COLO829 (cell line): ENCODE measurements at places on chromosomes 7 and 10.

DNA sequence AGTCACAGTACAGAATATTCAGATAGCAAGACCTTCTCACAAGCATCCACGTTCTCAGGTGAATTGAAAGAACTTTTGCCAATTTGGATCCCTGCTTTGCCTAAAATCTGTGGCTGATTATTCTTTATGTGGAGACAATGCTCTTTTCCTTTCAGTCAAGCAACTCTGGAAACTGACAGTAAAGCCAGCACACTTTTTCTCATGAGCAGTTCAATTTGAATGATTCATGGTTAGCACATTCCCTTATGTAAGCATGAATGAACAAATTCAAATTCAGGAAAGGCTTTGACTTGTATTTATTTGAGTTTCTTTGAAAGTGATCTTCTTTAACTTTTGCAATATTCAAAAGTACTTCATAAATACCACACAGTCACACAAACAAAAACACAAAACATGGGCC is 57.6 kb downstream of the MEOX2 start:
- no peak for DNase-seq

GRCh38 chr10:85650791-85651496 is 715.7 kb downstream of the GRID1 start:
- no peak for DNase-seq

GRCh38 chr10:17479015-17479615 is 24.7 kb upstream of the ST8SIA6 start:
- no peak for DNase-seq

- no peak for DNase-seq
Observed at GRCh38 chr10:7075110-7075509, 335.7 kb downstream of the SFMBT2 start.

- no peak for DNase-seq
Observed at GRCh38 chr10:54914049-54914448, 113.0 kb upstream of the PCDH15 start.

DNA sequence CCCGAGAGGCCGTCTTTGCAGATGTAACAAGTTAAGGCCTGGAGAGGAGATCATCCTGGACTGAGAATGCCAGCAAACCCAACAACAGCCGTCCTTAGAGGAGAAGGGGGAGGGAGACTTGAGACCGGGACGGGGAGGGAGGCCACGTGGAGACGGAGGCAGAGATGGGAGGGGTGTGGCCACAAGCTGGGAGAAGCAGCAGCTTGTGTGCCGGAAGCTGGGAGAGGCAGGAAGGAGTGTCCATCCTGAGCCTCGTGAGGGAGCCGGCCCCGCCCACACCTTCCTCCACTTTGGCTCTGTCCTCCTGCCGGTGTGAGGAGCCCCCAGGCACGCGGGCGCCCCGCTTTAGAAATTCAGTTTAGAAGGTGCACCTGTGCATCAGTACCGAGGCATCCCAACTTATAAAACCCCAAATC is 95.7 kb downstream of the DNAJB6 start:
- DNase-seq, result peak; percentile 74

GRCh38 chr7:90582164-90582563 is 14.0 kb upstream of the CDK14 start:
- DNase-seq, result no peak

DNA sequence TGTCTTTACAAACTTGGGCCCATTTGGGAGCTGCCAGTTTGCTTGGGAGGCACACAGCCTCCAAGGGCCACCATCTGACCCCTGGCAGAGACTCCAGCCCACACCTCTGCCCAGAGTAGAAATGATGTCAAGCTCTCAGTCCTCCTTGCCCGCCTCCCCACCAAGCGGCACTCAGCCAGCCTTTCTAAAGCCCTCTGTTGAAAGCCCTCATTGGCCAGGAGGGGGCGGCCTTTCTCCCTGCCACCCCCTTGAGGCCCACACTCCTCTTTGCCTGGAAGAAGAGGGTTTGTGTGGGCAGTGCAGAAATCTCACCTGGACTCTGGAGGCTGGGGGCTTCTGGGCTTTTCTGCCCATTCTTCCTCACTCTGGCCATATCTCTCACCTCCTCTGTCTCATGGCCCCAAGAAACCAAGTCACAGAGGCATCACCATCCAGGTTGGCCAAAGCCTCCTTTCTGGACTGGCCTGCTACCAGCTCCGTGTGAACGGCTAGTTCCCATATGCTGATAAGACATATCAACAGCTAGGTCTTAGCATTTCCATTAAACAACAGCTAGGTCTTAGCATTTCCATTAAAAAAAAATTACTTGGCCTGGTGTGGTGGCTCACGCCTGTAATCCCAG is 36.1 kb downstream of the UBTD1 start:
- no peak for DNase-seq

- no peak for DNase-seq
Observed at GRCh38 chr10:5479481-5480161, 19.7 kb downstream of the CALML5 start.

DNA sequence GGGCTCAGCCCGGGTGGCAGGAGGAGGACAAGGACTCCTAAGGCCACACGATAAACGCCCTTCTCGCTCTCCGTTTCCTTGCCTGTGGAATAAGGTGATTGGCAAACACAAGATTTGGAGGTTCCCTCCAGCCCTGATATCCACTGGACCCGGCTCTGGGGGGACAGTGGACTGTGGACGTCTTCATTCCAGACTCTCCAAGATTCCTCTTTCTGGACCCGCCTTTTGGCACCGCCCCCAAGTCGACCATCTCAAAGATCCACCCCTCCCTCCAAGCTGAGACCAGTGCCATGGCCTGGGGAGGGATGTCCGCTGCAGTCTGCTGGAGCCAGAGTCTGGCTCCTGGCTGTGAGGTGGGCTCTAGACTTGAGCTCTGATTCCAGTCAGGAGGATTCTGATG is 23.6 kb downstream of the ZNF783 start:
- DNase-seq, result no peak

- DNase-seq, result no peak
Observed at GRCh38 chr7:45035893-45036292, 35.9 kb downstream of the CCM2 start.
